ENCODE measurements at places on chromosomes 16 and 17.
A peak's percentile ranks its signal among the peaks of the same experiment; 100 is the strongest.

GRCh38 chr17:4708436-4708835 lies 2.0 kb upstream of the ARRB2 start:
- DNase-seq = no peak

- DNase-seq = no peak
These were observed 62.0 kb downstream of the ABCC6 start for GRCh38 chr16:16161319-16161718.

DNA sequence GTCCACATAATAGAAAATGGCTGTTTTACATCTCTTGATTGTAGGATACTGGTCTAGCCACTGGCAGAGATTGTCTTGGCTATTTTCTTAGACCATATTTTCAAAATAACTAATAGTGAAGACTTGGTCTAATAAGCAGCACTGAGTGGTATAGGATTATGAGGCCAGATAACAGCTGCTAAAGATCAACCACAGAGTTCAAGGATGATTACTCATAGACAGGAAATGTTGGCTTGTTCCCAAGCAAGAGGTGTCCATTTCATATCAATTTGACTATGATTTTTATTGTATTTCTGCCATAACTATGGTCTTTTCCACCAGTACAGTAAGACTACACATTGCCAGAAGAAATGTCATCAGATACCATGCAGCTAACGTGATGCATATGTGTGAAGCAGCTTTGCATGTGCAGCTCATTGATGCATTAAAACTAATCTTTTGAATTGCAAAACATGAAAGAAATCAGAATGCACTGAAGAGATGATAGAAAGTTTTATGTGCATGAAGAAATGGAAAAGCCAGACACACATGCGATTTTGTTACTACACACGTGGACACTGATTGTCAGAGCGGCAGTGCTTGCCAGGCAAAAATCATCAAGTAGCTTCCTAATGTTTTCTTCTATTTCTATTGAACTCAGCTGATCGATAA lies 693.3 kb downstream of the CDH11 start:
- no peak for DNase-seq

- DNase-seq = no peak
These were observed 114.5 kb downstream of the ABCC6 start for GRCh38 chr16:16108759-16109158.

DNA sequence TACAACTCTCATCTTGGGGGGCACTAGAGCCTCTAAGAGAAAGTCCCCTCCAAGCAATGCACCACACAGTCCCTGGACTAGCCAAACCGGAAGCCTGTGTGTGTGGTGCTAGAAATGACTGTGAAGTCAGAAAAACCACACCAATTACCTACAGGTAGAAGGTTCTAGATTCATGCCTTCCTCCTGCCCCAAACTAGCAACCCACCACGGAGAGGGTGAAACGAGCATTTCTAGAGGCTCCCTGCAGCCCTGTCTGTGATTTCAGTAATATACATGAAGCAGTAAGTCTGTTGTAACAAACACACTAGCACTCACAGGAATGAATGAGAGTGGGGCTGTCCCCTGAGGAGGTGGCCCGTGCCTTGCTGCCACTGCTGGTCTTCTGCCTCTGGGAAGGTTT lies 13.6 kb downstream of the ZFHX3 start:
- no peak for DNase-seq

GRCh38 chr17:59331929-59332748 lies 684 bp downstream of the YPEL2 start:
- DNase-seq = peak; percentile 44

DNA sequence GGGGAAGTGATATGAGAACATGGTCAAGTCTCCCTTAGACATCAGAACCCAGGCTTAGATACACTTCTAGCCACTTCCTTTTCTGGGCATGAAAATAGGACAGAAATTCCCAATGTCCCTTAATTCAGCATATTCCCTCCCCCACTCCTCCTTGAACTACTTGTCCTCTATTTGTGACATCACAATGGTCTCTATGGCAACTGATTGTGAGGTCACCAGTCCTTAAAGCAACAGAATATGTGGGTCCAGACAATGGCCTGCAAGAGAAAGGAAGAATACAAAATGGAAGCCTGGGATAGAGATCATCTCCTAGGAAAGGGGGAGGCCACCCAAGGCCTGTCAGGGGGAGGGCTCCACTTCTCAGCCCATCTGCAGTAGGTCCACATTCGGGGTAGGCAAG lies 6.7 kb upstream of the SEZ6 start:
- DNase-seq = no peak

- no peak for DNase-seq
These were observed 185.9 kb downstream of the RGS9 start for GRCh38 chr17:65323049-65323448.

- no peak for DNase-seq
These were observed 1.4 kb upstream of the PRPSAP2 start for GRCh38 chr17:18856570-18856915.

All from HTR-8/SVneo (cell line).